Erythroblast (primary cell): ENCODE measurements at places on chromosomes 11 and 22.

- DNase-seq, result no peak
Measured at GRCh38 chr11:57354699-57355098, 16.5 kb downstream of the P2RX3 start.

- DNase-seq, result no peak
Measured at GRCh38 chr11:69208190-69209037, 52.7 kb downstream of the SMIM38 start.

DNA sequence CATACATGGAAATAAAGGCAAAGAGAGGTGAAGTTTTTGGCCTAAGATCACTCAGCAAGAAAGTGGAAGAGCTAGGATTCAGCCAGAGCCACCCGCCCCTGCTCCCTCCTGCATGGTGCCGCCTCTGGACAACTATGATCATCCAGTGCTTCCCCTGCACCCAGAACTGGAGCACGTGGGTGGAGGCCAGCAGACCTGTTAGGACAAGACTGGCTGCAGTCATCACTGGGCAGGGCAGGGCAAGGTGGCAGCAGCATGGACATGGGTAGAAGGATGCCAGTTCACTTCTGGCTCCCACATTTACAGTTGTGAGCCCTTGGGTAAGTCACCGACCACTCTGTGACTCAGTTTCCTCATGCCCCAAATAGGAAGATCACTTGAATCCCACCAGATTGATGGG lies 131.0 kb downstream of the FBXO7 start:
- no peak for DNase-seq

DNA sequence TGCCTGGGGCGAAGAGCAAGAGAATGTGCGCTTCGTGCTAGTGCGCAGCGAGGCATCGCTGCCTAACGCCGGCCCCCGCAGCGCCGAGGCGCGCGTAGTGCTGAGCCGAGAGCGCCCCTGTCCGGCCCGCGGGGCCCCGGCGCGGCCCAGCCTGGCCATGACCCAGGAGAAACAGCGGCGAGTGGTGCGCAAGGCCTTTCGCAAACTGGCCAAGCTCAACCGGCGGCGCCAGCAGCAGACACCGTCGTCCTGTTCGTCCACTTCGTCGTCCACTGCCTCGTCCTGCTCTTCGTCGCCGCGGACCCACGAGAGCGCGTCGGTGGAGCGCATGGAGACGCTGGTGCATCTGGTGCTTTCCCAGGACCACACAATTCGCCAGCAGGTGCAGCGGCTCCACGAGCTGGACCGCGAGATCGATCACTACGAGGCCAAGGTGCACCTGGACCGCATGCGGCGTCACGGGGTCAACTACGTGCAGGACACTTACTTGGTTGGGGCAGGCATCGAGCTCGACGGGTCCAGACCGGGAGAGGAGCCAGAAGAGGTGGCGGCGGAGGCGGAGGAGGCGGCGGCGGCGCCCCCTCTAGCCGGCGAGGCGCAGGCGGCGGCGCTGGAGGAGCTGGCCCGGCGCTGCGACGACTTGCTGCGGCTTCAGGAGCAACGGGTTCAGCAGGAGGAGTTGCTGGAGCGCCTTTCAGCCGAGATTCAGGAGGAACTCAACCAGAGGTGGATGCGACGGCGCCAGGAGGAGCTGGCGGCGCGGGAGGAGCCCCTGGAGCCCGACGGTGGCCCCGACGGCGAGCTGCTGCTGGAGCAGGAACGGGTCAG lies 1.0 kb downstream of the RASSF10 start:
- DNase-seq, result no peak
